ENCODE measurements at places on chromosomes 16 and 17.
A peak's percentile ranks its signal among the peaks of the same experiment; 100 is the strongest.

- peak; percentile 15 for DNase-seq
These were observed 591 bp downstream of the PSMD7 start for GRCh38 chr16:74297145-74297665.

GRCh38 chr17:50919321-50920040 is 53.3 kb upstream of the TOB1 start:
- DNase-seq, result peak; percentile 65

- DNase-seq, result no peak
These were observed 7.1 kb downstream of the TRAF7 start for GRCh38 chr16:2162676-2163118.

GRCh38 chr17:1834380-1835149 is 4.8 kb downstream of the RPA1 start:
- no peak for DNase-seq

DNA sequence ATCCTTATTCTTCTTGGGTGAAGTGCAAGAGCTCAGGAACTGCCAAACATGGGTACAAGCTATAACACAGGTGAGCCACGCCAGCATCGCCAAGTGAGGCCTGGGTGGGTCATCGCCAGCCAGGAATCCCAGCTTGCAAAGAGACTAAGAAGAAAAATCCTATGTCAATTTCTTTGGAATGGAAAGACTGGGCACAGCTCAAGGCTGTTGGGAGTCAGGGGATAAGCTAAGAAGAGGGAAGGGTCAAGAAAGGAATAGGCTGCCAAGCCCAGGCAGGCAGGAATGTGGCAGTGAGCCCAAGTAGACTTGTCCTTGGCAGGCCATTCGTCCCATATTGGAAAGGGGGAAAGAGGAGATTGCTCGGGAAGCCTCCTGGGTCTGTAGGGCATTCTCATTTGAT is 191.4 kb upstream of the CDH5 start:
- DNase-seq, result no peak

DNA sequence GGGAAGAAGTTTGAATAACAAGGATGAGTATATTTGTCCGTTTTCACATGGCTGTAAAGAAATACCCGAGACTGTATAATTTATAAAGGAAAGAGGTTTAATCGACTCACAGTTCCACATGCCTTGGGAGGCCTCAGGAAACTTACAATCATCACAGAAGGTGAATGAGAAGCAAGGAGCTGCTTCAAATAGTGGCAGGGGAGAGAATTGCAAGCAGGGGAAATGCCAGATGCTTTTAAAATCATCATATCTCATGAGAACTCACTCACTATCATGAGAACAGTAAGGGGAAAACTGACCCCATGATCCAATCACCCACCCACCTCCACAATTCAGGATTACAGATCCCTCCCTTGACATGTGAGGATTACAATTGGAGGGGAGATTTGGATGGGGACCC is 212.8 kb upstream of the CDH8 start:
- no peak for DNase-seq

DNA sequence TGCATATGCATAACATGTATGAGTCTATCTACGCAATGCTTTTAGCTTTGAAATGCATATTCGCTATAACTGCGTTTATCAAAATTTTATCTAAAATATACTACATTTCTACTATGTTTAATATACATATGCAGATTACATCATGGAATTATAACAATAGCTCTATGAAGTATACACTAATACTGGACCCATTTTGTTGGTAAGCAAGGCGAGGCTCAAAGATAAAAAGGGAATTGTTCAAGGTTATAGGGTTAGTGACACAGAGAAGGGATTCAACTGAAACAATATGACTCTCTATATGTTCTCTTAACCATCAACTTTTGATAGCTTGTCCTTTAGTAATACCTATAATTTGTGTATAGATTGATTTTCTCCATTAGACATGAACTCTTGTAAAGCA is 60.9 kb upstream of the SMIM36 start:
- DNase-seq, result no peak

GRCh38 chr16:80994451-80994850 is 12.2 kb downstream of the CMC2 start:
- DNase-seq, result no peak

GRCh38 chr16:88634994-88635670 is 3.2 kb upstream of the IL17C start:
- no peak for DNase-seq

DNA sequence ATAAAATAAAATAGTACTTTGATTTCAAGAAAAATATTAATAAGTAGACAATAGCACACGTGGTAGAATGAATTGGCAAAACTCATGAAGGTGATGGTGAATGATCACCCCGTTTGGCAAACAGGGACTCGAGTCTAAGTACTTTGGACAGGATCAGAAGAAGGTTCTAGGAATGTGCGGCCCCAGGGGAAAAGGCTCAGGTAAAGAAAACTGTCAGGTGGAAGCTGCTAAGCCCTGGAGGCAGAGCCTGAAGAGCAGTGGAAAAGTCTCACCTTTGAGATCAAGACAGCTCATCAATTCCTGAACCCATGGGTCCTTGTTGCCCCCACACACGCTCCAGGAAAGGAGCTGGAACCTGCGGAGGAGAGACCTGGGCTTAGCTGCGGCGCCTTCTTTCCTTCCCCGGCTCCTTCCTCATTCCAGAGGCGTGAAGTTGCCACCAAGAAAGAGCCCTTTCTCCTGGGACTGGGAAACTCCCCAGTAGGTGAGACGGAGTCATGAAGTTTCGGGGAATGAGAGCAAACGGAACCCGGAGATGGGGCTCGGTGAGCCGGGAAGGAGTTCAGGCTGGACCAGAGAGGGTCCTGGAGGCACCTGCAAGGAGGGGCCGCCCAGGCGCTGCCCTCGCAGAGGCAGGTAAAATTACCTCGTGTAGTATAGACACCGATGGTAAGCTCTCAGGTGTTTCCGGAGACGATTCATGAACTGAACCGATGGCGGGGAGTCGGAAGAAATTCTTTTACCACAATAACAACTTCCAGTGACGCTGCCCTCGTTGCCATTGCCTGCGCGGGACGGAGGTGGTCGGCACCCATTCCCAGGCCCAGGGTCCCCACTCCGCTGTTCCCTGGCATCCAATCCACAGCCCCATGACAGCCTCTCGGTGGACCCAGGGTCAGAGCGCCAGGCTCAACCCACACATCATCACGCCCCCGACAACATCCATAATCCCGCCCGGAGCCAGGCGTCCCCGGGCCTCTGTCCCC is 1.2 kb upstream of the ZMYND15 start:
- DNase-seq, result no peak

DNA sequence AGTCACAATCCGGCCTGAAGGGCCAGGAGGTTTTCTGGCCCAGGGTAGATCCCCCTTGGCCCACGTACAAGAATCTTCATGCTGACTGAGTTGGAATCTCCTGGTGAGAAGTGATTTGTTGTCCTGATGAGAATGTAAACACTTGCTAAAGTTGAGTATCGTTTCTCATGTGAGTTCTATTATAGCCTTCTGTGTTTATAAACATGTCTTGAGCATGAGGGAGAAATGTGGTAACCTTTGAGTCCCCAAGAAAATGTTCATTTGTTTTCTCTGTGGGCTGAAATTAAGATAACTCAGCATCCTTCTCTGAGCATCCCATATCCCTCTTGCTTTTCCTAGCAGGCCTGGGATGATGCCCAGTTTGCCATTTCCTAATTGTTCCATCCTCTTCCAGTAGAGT is 204.8 kb downstream of the FTO start:
- DNase-seq, result no peak

- no peak for DNase-seq
These were observed 487.4 kb upstream of the SOX9 start for GRCh38 chr17:71633391-71633849.

DNA sequence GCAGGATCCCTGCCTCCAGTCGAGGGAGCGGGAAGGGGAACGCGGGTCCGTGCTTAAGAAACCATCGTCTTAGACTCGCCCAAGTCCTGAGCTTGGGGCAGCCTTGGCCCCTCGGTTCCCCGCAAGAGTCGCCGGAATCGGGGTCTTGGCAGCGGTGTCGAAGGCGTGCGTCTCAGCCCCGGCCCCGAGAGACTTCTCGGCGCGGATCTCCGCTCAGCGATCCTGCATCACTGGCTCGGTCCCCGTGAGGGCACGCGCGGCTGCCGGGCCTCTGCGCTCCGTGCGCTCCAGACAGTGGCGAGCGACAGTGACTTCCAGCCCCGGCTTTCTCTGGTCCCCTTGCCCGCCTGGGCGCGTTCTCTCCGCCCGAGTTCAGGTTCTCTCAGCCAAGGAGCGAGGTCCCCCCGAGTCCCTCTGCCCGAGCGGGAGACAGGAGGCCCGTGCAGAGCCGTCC is 380 bp downstream of the HS3ST3A1 start:
- no peak for DNase-seq

- no peak for DNase-seq
These were observed 29.4 kb upstream of the SLC38A8 start for GRCh38 chr16:84072014-84072413.

DNA sequence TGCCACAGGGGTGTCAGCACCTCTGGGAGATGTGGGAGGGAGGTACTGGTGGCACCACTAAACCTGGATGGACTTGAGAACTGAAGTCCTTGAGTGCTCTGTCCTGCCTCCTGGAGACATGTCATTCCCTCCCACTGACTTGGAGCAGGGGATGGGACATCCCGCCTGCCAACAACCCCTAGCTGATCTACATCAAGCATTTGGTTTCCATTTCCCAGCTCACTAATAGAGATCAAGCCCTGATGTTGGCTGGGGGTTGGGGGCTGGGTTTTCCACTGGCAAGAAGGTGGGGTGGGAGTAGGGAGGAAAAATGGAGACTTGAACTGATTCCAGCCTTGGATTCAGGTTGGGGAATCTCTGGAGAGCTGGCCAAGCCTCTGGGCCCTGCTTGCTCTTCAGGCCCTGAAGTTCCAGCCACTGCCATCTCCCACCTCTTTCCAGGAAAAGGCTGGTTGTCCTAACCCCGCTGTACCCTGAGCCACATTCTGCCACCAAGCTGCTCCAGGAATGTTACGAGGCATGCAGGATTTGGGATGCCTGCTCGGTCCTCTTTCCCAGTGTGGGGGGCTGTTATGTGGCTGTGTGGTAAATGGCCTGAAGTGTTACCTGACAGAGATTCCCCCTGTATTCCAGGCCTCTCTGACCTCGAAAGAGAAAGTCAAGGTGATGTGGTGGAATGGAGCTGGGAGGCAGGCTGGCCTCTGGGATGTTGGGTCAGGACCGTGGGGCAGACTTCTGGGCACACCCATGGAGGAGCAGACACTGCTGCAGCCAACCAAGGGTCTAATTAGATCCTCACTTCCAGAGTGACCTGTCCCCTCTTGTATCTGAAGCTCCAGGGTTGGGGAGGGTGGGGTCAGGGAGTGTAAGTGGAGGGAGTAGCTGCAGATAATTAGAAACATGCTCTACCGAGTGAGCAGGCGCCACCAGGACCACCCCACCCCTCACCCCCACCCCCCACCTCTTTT is 16.7 kb downstream of the IGFBP4 start:
- no peak for DNase-seq

- no peak for DNase-seq
These were observed 5.6 kb downstream of the RUNDC3A start for GRCh38 chr17:44314031-44314430.

- DNase-seq, result peak; percentile 78
These were observed 19.7 kb downstream of the SEZ6 start for GRCh38 chr17:28985950-28986713.

- peak; percentile 28 for DNase-seq
These were observed 19.2 kb downstream of the ADCY7 start for GRCh38 chr16:50285406-50286003.

GRCh38 chr17:53570731-53571130 is 252.0 kb upstream of the KIF2B start:
- no peak for DNase-seq

DNA sequence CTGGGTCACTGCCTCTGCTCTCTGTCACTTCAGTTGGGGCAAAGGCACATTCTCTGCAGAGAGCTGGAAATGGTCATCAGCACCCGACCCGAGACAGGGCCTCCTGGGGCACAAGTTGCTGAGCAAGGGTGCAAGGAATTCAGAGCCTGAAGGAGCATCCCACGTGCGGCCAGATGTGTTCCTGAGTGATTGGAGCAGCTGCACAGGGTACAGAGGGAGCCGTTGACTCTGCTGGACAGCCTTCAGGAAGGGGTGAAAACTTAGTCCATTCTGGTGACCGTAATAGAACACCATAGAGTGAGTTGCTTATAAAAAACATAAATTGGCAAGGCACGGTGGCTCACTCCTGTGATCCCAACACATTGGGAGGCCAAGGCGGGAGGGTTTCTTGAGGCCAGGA is 106.8 kb downstream of the CCDC182 start:
- DNase-seq, result no peak

DNA sequence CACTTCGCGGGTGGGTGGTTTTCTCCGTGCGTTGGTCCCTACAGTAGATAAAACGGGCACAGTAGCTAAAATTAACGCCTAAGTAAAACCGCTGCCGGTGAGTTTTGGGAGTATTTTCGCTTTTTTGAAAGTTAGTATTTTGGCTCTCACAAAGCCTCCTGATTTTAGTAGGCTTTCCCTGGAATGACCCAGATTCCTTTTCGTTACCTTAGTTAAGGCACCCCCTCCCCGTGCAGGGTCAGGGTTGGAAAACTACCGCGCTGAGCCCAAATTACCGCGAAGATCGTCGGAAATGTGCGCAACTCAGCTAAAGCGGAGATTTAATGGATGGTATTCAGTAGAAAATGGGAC is 28.3 kb upstream of the ST6GALNAC1 start:
- no peak for DNase-seq

DNA sequence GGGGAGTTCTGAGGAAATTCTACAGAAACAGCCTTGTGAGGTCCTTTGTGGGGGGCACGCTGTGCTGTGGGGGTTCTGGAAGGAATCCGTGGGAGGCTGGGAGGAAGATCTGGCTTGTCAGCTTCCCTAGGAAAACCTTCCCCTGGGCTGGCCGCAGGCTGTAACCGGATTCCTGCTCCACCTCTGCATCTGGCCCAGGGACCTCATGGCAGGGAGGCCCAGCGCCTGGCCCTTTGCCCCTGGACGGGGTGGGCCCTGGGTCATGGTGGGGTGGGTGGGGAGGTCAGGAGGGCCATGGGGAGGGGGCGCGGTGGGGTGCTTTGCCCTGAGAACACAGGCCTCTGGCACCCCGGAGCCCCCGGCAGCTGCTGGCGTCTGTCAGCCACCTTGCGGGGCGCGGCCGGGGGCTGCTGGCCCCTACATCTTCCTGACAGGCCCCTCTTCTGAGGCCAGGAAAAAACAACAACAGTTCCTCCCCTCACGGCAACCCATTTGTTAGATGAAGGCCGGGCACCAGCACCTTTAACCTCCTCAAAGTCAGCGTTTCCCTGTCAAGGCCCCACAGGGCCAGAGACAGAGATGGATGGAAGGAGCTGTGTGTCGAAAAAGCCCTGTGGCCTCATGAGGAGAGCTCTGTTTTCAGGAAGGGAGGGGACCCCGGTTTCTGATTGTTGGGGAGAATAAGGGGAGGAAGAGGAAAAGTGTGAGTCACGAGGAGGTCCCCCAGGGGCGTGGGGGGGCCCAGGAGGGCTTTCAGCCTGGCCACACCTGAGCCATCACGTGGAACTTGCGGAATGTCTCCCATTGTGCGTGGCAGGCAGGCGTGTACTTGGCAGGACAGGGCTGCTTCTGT is 3.6 kb upstream of the MEOX1 start:
- no peak for DNase-seq

DNA sequence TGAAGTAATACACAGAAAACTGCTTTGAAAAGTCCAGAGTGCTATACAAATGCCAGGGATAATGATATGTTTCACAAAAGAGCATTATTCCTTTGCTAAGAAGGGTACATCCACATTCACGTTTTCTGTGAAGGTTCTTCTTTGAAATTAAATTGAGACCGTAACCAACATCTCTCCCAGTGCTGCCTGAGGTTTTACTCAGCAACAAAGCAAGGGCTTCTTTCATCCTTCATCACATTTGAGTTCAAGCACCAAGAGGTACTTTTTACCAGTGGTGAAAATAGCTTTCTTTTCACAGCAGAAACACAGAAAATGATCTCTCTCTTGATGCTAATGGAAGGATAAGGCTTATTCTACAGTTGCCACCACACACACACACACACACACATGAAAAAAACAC is 113.3 kb downstream of the TOX3 start:
- no peak for DNase-seq

GRCh38 chr16:85202631-85203461 is 90.6 kb upstream of the CIBAR2 start:
- DNase-seq, result peak; percentile 43
